T-cell (primary cell): ENCODE measurements at places on chromosomes 5 and 9. TPM values are rescaled to one million over a fixed set of nuclear protein-coding genes. Genes with fewer than 3 reads are reported as not detected.

- no peak for DNase-seq
Measured at GRCh38 chr9:72674961-72675360, 153.6 kb downstream of the TMC1 start.

DNA sequence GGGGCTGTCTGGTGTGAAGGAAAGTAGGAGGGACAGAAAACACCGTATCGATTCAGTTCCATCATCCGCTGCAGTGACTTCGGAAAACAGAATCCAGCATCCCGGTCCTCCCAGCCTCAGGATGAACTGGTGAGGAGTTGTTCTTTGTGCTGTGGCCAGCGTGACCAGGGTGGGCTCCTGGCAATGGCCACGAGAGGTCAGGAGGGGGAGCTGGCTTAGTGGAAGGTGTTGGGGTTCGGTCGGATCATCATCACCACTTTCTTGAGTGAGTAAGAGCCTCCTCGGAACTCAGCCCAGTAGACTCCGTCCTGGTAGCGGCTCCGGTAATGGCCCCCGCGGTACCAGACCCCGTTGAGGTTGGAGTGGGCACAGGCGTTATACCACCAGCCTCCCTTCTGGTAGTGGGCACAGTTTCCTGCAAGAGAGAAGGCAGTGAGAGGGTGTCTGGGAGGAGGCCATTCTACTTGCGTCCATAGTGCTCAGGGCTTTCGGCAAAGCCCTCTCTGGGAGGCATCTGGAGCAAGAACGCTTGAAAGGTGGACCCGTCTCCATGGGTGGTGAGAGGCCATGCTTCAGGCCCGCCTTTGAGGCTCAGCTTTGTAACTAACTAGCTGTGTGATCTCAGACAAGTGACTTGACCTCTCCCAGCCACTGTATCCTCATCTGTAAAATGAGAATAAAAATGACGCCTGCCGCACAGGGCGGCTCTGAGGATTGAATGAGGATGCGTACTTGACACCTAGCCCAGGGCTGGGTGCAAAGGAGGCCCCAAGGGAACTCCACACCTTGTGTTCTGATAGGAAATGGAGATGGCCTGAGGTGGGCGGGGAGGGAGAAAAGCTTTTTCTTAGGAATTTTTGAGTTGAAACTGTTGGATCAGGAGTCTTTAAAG lies 33.5 kb downstream of the ANGPTL2 start:
- no peak for DNase-seq

DNA sequence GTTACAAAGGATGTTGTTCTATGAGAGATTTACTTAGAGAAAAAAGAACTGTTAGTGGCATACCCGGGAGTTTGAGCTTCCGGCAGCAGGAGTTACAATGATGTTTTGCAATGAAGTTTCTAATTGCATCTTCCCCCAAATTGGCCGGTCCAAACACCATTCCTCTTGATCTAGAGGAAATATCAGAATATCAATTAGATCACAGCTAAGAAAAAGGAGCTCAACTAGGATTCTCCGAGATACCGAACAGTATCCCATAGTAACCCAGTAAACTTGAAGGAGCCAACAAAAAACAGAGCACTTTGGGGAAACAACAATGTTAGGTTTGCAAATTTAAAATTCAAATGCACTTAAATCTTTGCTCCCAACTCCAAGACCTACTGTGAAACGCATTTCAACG lies 159.5 kb downstream of the TRPM6 start:
- no peak for DNase-seq

- no peak for DNase-seq
Measured at GRCh38 chr5:99187611-99188010, 258.8 kb upstream of the CHD1 start.

DNA sequence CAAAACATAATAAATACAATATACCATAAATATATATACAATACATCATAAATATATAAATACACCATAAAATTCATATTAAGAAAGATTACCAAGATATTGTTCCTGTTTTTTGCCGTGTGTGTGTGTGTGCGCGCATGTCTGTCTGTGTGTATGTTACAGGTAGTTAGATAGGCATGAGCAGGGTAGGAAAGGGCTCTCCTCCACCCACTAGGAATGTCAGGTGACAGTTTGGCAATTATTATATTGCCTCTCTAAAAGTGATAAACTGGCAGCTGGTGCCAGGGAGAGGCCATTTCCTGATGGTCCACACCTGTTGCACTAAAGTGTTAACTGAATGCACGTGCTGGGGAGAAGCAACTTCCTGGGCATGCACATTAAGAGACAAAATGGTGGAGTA lies 232.8 kb downstream of the ADAMTS6 start:
- no peak for DNase-seq

LAMC3 gene
- 0.98 TPM for total RNA-seq
